ENCODE measurements at places on chromosomes 2 and 18.

- DNase-seq: no peak
These were observed 12.3 kb upstream of the SLC14A2 start for GRCh38 chr18:45602926-45603325.

DNA sequence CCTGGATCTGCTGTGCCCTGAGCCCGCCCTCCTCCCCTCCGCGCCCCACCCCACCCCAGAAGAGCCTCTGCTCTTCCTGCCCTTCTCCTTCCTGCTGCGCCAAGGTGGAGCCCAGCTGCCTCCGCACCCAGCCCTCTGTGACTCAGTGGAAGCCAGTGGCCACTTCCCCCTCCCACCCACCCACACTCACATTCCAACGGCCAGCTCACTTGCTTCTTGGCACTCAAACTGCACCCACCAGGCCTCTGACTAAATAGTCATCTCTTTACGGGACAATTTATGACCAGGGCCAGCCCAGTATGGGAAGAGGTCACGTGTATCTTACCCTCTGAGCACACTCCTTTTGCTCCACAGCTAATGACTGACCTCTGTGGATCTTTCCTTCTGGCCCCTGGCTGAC lies 150.4 kb upstream of the SLC1A4 start:
- peak; percentile 92 for DNase-seq

GRCh38 chr2:15748736-15749323 lies 157.2 kb downstream of the DDX1 start:
- no peak for DNase-seq

DNA sequence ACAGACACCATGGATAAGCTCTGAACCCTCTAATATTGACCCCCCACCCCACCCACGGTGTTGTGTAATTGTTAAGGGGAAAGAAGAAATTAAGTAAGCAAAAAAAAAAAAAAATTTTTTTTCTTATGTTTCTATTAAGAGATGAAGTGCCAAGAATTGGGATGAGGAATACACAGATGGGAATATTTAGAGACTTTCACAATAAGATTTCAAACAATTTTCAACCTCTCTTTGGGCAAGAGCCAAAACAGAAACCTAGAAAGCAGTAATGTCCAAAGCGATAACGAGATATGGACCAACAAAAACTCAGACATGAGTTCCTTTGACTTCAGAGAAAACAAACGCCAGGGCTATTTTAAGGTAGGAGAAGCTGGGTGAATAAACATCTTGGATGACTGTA lies 14.4 kb downstream of the PIEZO2 start:
- DNase-seq: no peak

DNA sequence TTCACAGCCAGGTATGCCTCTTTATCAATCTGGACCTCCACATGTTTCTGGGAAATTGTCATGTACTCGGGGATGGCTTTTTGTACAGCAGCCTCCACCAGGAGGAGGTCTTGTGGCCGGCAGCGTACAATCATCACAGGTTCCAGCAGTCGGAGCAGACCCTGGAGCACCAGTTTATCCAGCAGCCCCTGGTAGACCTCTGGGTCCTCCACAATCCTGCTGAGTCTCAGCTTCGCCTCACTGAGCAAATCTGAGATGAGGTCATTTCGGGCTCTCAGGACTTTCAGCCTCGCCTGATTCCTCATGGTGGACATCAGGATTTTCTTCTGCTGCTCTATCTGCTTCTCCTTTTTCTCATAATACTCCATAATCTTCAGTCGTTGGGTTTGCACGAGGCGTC lies 32.8 kb downstream of the TMEM247 start:
- DNase-seq: no peak

- no peak for DNase-seq
These were observed 303.9 kb downstream of the LRATD1 start for GRCh38 chr2:14936426-14936825.
